ENCODE measurements at places on chromosomes 11 and 22. TPM values are rescaled to one million over a fixed set of nuclear protein-coding genes. Genes with fewer than 3 reads are reported as not detected.

The KCNQ1OT1 gene
- 0.49 TPM for total RNA-seq

The EIF3M gene
- 862 TPM for total RNA-seq

The ZP1 gene
- total RNA-seq, result not detected

The TBX1 gene
- total RNA-seq, result 15.4 TPM

The TRPC6 gene
- total RNA-seq, result not detected

The CENPM gene
- 91.5 TPM for total RNA-seq

The SMTNL1 gene
- not detected for total RNA-seq

GRCh38 chr11:96185220-96185768 lies 157.7 kb downstream of the MAML2 start:
- no peak for DNase-seq

- no peak for DNase-seq
Observed at GRCh38 chr22:20522134-20523004, 15.0 kb downstream of the MED15 start.

DNA sequence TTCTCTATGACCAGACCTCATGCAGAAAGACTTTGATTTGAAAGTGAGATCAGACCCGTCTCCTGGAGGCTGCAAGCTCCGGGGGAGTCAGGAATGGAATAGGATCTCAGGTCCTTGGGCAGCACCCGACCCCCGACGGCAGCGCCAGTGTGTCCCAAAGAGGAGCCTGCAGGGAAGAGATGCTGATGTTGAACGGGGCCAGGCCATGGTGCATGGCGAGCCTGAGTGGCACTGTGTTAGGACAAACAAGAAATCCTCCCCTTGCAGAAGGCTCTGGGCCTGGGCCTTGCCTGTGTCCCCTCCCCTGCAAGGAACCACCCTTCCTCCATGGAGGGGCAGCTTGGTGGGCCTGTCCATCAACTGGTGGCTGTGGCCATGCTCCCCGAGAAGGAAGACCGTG lies 20.1 kb upstream of the SYT8 start:
- DNase-seq, result no peak

- DNase-seq, result no peak
Observed at GRCh38 chr22:49967706-49968208, 7.2 kb downstream of the PIM3 start.

GRCh38 chr11:100639140-100639539 lies 47.9 kb upstream of the ARHGAP42 start:
- peak; percentile 26 for DNase-seq

GRCh38 chr22:35380537-35381423 lies at the start of gene HMOX1:
HMOX1 (plus strand) TSS chr22:35381096; CDS start chr22:35381174, 78 bp downstream.
- DNase-seq, result peak; percentile 55

DNA sequence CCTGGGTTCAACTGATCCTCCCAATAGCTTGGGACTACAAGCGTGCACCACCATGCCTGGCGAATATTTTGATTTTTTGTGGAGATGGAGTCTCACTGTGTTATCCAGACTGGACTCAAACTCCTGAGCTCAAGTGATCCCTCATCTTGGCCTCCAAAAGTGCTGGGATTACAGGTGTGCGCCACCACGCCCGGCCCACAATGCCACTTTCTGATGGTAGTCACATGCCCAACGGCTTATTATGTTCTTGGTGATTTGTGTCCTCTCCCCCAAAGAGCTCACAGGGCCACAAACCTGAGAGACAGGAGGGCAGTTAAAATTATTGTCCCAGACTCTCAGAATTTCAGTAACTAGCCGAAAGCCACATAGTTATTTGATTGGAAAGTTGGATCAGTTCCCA lies 9.6 kb downstream of the GRIK4 start:
- DNase-seq, result no peak

- DNase-seq, result peak; percentile 72
Observed at GRCh38 chr22:50739894-50740293, 1.9 kb downstream of the ACR start.

- DNase-seq, result peak; percentile 90
Observed at GRCh38 chr11:6473451-6474412, at the start of gene TRIM3. TRIM3 (minus strand) TSS chr11:6473941; CDS start chr11:6465695, 8,246 bp downstream.

GRCh38 chr11:77503006-77503405 lies 29.1 kb upstream of the PAK1 start:
- DNase-seq, result no peak

DNA sequence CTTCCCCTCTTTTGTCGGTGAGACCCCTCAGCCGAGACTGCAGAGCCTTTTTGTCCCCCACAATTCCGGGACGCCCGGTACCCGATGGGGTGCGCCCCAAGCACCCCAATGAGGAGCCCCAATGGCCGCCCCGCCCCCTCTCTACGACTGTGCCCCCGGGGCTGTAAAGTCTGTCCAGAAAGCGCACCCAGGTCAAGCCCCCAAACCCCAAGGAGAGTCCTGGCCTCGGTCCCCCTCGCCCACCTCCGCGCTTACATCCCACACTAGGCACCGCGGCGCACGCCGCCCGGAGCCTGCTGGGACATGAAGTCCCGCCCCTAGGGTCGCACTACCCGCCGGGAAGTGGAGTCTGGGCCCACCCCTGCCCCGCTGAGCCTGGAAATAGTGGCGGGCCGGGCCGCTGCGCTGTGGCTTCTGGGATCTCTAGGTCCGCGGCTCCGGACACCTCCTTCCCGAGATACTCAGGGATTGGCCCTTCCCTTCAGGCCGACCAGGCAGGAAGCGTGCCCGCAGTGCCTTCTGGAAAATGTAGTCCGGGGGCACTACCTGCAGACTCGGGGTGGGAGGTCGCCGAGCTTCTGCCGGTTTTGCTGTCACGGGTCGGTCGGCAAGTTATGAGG lies at the start of gene MEN1:
MEN1 (minus strand) TSS at position 281 of the 620 bp plus-strand sequence. CDS start 442 bp downstream, outside the sequence.
- peak; percentile 97 for DNase-seq

DNA sequence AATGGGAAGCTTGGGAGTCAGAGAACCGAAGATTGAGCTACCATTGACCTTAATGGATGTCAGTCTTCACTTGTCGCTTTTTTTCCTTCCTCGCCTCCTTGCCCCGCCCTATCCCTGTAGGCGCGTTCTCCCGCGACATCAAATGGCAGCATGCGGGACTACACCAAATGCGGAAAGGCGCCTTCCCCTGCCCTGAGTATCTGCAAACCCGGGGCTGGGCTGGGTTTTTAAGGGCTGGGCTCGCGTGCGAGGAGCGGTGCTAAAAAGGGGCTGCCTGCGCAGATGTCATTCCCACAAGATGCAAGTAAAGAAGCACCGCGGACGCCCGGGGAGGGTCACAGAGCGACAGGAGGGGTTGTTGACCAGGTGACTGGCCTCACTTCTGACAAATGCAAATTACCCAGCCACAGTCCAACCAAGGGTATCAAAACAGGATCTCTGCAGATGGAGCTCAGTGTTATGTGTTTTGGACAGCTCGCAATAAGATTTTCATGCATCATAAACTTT lies 4.7 kb upstream of the FAM111B start:
- DNase-seq, result no peak

DNA sequence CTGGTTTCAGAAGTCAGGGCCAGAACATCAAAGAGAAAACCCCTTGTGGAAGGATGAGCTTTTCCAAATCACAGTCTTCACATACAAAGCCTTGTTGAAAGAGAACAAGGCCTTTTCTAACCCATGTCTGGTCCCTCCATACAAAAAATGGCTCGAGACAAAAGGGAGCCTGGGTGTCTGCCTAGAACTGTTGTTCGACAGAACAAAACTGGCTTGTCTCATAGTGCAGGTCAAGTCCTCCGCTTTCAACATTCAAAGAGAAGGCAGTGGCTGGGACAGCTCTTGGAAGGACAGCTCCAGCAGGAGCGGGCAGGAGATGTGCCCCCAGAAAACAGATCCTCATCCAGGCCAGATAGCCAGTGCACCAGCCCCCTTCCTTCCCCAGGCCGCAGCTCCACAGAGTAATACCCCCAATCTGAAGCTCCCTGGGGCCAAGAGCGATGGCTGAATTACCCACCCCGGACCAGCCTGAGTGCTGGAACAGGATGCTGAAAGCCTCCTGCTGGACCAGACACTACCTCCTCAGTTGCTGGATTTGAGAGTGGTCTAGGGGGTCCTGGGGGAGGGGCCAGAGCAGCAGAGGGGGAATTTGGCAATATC lies 27.6 kb downstream of the USH1C start:
- DNase-seq, result no peak

- DNase-seq, result no peak
Observed at GRCh38 chr11:73398721-73399120, 22.5 kb downstream of the RELT start.

- peak; percentile 57 for DNase-seq
Observed at GRCh38 chr11:66421492-66422205, 814 bp downstream of the NPAS4 start.

DNA sequence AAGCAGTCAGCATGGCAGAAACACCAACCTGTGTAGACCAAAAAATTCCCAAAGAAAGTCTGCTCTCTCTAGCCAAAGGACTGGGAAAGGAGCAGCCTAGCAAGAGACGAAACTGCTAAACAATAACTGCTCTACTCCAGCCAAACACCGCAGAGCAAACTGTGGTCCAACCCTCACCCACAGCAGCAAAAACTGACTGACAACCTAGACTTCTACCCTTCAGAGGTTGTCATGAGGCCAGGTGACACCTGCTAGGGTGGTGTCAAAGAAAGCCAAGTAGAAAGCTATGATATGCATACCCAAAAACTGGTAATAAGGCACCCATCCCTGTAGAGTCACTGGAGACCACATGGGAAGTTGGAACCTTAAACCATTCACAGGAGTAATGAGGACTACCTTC lies 11.8 kb downstream of the GAB2 start:
- no peak for DNase-seq

- peak; percentile 30 for DNase-seq
Observed at GRCh38 chr22:24588381-24588756, 4.5 kb downstream of the LRRC75B start.

DNA sequence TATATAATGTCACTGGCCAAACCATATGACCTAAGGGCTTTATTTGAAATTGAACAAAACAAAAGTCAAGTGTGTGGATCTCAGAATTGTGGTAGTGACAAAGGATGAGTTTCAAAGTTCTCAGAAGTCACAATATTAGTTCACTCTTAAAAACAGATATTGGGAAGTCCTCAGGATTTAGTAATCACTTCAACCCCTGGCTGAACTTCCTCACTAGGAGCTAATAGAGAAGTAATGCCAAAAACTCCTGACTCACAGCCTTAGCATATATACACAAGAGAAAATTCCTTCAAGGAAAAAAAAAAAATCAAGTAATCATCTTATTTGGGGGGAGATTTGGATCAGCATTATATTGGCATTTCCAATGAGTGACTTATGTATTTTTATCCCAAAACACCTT lies 75.6 kb upstream of the APOA1 start:
- DNase-seq, result no peak

GRCh38 chr11:2235588-2236326 lies 34.6 kb downstream of the ASCL2 start:
- no peak for DNase-seq

GRCh38 chr11:126497581-126498122 lies 142.2 kb downstream of the ST3GAL4 start:
- no peak for DNase-seq

DNA sequence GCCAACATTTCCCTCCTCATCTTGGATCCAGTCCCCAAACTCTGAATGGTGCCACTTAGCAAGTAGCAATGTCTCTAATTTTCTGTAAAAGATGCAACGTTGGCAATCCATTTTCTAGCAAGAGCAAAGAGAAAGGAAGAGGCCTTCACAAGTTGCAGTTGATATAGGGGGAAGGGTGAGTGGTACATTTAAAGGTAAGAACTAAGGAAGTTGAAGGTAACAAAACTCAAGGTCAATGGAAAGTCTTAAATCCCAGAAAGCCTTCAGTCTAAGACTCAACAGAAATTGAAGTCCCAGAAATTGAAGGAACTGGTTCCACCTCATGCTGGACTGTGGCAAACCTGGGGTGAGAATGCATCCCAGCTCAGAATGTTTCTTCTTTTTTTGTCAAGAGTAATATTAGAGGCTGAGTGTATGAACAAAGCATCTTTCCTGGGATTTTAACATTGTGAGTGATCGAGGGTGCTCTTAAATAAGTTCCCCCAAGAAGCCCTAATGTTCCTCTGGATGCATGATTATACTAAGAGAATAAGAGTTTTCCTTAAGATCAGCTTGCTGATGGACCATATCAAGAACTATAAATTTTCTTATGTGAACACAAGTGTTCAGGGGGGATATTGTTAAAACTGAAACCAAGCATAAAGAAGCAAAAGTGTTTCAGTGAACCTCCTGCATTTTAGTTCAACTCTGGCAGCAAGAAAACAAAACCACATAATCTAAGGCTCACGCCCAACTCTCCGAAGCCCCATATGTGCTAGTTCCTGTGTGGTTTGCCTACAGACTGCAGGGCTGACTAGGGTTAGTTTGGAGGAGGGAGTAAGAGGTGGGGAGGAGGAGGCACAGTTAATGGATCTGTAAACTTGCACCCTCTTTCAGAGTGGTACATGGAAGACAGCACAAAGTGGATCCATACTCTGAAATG lies at the start of gene GRAP2:
GRAP2 (plus strand) TSS at position 779 of the 922 bp plus-strand sequence. CDS start 46,023 bp downstream, outside the sequence.
- DNase-seq, result no peak

DNA sequence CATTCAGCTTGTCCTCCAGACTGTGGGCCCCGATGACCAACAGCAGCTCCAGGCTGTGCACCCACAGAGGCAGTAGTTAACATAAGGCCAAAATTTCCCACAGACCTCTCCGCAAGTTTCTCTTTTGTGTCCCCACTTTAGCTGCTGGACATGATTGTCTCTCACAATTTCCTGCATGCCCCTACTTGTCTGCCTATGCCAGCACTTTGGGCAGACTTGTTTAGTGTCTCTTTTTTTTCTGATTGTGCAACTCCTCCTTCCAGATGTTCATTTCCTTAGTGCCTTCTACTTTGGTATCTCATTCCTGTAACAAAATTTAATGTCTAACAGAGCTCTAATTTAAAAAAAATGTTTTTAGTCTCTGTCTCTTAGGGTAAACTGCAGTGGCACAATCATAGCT lies 23.8 kb upstream of the SCN3B start:
- DNase-seq, result no peak

- DNase-seq, result no peak
Observed at GRCh38 chr11:113802621-113803020, 23.0 kb downstream of the CLDN25 start.

DNA sequence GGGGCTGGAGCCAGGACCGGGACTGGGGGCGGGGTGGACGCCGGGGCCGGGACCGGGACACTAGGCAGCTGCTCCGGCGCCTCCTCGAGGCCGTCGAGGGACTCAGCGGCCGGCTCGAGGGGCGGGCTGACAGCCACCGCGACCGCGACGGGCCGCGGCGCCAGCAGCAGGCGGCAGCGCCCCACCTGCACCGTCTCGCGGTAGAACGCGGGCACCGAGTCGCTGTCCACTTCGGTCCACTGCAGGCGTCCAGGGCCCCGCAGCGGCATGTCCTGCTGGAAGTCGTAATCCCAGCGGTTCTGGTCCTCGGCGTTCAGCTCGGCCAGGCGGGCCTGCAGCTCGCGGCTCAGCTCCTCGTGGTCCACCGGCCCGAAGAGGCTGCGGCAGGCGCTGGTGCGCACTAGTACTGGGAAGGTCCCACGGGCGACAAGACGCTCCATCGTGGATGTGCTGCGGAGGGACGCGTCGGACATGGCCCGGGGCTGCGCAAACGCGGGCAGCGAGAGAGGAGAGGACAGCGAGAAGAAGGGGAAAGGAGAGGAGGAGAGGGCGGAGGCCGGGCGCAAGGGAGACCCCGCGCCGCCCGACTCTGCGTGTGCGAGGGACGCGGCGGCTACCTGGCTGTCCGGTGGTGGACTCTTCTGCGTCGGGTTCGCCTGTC lies 428 bp downstream of the CDKN1C start:
- DNase-seq, result no peak

GRCh38 chr22:24066260-24066659 lies 55.2 kb downstream of the CABIN1 start:
- peak; percentile 34 for DNase-seq
